Foreskin fibroblast (primary cell): ENCODE measurements at places on chromosomes 1 and 21.

DNA sequence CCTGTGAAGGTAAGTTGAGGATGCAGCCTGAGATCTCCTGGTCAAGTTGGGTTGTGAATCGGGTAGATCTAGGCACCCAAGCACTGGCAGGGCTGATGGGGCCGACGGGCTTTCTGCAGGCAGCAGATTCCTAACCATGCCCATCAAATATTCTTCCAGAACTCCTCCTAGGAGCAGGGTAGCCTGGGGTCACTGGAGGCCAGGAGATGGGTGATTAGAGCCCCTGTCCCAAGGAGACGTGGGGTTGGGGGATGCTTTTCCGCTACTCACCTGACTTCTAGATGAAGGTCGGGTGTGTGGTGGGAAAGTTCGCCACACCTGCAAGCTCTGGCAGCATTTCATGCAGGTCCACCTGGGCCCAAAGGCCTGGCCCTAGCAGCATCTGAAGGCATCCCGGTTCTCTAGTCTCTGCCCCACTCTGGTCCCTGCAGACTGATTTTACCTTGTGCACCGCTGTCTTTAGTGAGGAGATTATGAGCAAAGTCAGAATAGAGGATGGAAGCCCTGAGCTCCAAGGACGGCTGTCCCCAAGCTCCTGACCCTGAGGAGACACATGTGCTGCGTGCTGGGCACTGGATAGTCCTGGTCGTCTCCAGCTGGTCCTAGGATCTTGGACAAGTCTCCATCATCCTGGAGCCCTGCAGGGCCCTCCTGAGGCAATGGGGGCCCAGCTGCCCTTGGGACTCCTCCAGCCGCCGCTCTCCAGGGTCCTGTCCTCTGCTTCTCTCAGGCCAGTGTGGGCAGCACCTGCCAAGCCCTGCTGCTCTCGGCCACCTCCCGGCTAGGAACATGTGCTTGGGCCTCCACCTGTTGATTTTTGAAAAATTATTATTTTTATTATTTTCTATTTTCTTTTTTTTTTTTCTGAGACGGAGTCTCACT, 21.8 kb upstream of the C2CD2 start:
- no peak for DNase-seq

DNA sequence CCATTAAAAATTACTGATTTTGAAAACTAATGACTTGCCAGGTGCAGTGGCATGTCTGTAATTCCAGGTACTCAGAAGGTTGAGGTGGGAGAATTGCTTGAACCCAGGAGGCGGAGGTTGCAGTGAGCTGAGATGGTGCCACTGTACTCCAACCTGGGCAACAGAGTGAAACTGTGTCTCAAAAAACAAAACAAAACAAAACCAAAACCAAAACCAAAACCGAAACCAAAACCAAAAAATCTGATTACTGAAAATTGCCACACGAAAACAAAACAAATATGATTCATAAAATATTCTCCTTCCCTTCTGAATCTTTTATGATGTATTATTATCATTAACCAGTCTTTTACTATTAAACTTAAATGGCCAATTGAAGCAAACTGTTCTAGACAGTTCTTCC, 74.1 kb downstream of the SERINC2 start:
- no peak for DNase-seq

GRCh38 chr1:119549719-119550132, 42.7 kb downstream of the HSD3B1 start:
- peak; percentile 79 for DNase-seq

DNA sequence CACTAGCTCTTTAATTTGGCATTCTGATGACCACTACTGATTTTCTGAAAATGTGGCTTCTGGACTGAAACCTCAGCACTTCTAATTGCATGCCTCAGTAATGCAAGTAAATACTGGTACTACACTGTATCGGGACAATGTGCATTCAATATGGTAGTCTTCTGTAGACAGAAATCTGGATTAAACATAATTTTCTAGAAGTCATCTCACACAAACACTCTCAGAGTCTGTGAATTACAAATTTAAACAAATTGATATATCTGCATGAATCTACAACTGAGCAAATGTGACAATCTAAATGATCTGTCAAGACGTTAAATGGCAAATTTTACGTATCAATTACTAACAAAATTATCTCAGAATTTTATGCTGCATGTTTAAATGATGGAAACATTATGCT, 23.7 kb downstream of the HP1BP3 start:
- DNase-seq: no peak

DNA sequence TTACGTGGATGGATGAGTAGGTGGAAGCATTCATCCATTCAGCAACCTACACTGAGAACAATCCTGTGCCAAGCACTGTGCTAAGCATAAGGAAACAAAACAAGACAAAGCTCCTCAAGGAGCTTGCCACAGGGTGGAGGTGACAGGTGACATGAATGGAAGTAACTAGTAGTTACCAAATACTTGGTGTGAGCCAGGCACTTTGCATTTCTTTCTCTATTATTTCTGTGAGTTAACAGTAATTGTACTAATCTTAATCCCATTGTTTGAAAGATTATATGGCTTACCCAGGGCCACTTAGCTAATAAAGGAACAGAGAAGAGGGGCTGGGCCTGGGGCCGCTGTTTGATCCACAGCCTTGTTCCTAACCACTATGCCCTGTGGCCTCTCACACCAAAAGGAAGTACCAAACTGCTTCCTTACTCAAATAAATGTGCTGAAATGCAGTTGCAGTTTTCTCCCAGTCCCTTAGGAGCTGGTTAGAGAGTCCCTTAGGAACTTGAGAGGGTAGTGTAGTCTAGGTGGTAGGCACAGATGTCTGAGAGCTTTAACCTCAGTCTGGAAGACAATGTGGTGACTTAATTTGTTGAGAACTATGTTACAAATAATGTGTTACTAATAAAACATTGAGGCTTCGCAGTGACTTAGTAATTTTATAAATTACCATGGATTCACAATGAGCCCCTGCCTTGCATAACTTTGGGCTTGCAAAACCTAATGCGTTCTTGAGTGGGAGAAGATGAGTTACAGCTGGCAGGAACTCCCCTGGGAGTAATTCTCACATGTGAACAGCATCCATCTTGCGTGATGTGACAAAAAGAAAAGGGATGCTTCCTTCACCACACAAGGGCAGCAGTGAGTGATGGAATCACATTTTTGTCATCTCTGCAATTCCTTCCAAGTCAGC, 69.8 kb downstream of the MPZL1 start:
- peak; percentile 97 for DNase-seq

DNA sequence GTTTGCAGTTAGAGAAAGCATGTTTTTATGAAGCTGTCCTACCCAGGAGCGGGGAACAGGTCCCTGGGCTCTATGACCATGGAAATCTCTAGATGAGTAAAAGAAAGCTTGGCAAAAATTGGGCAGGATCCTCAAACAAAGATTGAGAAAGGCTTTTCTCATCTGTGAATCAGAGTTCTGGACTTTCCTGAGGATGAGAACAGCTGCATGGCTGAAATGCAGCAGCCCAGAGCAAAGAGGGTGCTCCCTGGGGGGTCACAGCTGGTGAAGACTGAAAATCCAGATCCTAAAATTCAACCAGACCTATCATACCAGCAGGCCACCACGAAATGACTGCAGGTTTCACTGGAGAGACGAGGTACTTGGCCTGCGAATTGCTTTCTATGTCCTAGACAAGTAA, 65.7 kb upstream of the APP start:
- DNase-seq: no peak

DNA sequence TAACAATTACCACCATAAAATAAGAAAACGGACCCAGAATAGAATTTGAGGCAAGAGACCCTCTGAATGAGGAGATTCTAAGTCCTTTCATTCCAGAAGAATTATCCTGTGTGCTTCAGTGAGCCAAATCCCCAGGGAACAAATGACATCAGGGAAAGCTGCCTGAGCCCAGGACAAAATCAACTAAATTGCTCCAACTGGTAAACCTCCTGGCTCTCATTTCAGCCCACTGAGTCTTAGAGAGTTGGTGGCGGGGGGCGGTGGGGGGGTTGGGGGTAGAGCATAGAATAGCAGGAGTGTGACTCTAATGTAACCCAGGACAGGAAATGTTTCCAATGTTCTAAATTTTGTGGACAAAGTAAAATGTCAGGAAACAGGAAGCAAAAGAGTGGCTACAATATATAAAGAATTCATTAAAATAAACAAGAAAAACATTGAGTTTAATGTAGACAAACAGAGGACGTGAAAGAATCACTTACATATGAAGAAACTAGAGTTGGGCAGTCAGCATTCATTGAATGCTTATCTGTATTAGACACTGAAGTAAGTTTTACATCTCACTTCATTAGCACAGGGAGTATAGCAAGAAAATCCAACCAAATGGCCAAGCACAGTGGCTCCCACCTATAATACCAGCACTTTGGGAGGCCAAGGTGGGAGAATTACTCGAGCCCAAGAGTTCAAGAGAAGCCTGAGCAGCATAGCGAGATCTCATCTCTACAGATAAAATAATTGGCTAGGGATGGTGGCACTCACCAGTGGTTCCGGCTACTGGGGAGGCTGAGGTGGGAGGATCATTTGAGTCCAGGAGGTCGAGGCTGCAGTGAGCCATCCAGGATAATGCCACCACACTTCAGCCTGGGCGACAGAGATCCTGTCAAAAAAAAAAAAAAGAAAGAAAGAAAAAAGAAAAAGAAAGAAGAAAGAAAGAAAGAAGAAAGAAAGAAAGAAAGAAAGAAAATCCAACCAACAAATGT, 75.1 kb downstream of the DHRS3 start:
- no peak for DNase-seq

- no peak for DNase-seq
These were observed 13.2 kb downstream of the HNRNPR start for GRCh38 chr1:23330846-23331245.

DNA sequence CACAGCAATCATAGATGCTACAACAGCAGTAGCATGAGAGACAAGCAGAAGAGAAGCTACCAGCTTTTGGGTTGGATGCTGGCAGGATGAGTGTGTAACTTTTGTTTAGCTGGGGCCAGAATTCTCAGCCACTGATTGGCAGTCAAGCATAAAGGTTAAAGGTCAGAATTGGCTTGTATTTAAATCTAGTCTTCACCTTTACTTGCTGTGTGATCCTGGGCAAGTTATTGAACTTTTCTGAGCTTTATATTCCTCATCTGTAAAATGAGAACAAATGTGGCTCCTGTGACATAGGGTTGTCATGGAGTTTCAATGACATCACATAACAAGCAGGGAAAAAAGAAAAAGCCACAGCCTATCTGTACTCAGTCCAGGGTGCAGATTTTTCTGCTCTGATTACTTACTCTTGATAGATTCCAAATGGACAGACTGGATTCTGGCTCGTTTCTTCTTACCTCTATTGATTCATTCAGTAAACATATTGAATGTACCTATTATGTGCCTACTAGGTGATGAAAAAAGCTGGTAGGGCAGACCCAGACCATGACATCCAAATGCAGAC, 2.8 kb upstream of the AZIN2 start:
- DNase-seq: no peak

- no peak for DNase-seq
These were observed 200.5 kb downstream of the OMA1 start for GRCh38 chr1:58346036-58346355.

GRCh38 chr1:88736633-88737248, 52.7 kb downstream of the PKN2 start:
- peak; percentile 29 for DNase-seq

DNA sequence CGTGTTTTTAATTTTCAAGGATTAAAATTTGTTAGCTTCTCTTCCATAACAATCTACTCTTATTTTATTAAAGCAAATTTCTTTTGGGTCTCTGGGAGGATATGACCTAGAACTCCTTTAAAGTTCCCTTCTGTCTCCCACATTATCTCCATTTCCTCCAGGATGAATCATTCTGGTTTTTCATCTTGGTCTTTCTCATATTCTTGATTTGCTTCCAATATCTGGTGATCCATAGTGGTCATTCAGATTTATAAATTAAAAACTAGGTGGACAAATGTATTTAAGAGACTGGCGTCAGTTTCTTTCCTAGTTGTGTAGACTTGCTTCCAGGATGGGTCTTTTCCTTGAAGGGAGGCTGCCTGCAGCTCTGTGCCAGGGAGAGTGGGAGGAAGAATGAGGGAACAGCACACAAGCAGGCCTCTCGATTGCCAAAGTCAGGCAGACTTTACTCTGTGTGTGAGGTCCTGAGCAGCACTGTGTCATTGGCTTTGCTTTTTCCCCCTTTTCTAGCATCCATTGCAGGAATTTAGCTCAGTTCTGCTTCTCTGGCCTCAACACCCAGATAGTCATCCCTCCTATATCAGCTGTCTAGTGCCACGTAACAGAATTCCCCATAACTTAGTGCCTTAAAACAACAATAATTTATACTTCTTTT, 48.1 kb upstream of the FOXO6 start:
- DNase-seq: no peak

- DNase-seq: peak; percentile 91
These were observed 26.7 kb upstream of the RBM15 start for GRCh38 chr1:110312188-110313121.

DNA sequence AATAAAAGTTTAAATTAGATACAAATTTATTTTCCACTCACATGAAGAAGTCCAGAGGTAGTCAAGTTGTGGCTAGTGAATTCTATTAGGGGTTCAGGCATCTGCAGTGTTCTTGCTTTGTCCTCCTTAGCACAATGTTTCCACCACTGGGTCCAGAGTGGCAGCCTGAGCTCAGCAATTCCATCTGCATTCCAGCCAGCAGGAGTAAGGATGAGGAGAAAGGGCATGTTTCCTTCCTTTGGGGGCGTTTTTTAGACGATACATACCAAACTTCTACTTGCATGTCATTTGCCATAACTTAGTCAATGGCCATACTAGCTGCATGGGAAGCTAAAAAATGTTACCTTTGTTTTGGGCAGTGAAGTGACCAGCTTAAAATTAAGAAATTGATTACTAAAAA, 98.5 kb upstream of the VANGL1 start:
- no peak for DNase-seq

DNA sequence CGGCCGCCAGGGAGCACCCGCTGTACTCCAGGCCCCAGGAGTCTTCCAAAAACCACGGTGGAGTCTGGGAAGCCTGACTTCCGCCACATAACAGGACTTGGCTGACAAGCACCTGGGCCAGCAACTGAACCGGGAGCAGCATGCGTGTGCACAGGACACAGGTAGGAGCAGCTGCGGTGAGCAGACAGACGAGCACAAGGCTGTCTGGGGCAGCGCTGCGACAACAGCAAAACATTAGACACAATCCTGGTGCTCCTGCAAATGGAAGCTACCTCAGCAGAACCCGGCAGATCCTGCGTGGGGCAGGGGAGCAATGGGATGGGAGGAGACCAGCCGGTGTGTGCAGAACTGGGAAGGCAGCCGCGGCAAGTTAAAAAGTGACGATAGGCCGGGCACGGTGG, 80.4 kb downstream of the NPHP4 start:
- DNase-seq: no peak

DNA sequence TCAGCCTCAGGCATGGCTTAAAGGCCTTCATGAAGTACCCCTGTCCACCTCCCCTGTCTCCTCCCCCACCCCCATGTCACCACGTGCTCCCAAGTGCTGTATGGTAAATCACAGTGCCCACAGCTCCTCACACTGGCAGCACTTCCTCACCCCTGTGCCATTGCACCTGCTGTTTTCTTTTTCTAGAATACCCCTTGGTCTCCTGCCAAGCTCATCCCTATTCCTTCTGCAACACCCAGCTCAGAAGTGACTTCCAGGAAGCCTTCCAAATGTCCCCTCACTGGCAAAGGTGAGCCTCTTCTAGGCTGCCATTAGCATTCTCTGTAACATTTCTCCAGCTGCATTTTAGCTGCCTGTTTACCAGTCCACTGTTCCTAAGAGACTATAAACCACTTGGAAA, 9.4 kb downstream of the AKNAD1 start:
- no peak for DNase-seq

GRCh38 chr1:230555814-230556213, 86.5 kb upstream of the COG2 start:
- no peak for DNase-seq
